ENCODE measurements at places on chromosomes 13 and 19.

DNA sequence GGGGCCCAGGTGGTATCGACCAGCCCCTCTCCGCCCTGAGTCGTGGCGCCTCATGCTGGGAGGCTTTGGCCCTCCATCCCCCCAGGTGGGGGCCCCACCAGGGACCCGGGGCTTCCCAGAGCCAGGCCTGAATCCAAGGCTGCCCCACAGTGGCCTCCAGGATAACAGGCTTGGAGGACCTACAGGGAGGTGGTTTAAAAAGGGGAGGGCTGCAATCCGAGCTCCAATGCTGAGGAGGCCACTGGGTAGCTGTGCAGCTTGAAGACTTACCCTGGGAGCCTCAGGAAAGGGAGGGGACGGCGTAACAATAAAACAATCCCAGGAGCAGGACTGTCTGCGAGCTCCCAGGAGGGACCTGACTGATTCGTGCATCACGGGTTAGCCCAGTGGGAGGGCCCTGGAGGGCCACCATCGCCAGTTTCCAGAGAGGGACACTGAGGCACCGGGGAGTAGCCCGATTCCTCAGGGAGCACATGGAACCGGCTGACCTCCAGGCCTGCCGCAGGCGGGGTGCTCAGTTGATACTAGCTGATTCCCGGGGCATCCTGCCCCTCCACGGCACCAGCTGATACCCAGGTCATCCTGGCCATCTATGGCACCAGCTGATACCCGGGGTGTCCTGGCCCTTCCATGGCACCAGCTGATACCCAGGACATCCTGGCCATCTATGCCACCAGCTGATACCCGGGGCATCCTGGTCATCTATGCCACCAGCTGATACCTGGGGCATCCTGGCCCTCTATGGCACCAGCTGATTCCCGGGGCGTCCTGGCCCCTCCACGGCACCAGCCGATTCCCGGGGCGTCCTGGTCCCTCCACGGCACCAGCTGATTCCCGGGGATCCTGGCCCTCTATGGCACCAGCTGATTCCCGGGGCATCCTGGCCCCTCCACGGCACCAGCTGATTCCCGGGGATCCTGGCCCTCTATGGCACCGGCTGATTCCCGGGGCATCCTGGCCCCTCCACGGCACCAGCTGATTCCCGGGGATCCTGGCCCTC is 3.7 kb upstream of the C2CD4C start:
- no peak for DNase-seq

DNA sequence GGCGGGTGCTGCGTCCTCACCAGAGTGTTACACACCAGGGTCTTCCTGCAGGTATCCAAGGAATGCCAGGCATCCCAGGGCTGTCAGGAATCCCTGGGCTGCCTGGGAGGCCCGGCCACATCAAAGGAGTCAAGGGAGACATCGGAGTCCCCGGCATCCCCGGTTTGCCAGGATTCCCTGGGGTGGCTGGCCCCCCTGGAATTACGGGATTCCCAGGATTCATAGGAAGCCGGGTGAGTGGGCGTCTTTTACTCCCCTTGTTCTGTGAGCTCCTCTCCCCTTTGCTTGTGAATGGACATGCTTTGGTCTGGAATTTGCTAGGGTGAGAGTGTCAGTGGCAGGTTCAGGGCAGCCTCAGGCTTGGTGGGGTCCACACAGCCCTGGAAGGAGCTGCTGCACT is 75.9 kb downstream of the RAB20 start:
- no peak for DNase-seq

DNA sequence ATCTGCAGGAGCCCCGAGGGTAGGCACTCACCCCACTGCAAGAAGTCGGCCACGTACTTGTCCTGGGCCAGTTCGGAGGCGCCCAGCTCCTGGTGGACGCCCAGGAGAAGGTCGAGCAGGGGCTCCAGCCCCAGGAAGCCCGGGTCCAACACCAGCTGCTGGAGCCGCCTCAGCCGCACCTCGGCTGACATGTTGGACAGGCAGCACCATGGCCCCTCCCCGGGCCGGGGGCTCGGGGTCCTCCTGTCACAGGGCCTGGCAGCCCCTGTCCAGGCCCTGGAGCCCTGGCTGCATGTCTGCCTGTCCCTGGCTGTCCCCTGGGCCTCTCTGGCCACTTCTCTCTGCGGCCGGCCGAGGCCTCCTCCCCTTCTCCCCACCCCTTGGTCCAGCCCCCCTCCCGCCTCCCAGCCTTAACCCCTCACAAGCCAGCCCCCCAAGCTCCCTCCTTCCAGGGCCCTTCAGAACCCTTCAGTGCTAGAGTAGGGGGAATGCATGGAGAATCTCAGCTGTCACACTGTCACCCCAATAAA is at the start of gene DMPK:
TSS of gene DMPK (minus strand) at position 329 of the 530 bp plus-strand sequence. CDS start at position 191, 138 bp downstream.
- peak; percentile 53 for DNase-seq

GRCh38 chr13:30869491-30869890 is 36.6 kb upstream of the MEDAG start:
- no peak for DNase-seq

GRCh38 chr13:73059460-73060250 is 850 bp downstream of the KLF5 start:
- peak; percentile 59 for DNase-seq

- DNase-seq: peak; percentile 62
Measured at GRCh38 chr19:18809149-18809868, 18.2 kb upstream of the COMP start.

GRCh38 chr13:26529441-26529840 is 28.0 kb upstream of the WASF3 start:
- peak; percentile 82 for DNase-seq

GRCh38 chr13:44685641-44686040 is 109.5 kb upstream of the TSC22D1 start:
- DNase-seq: no peak

GRCh38 chr19:46533078-46533620 is 37.5 kb upstream of the PNMA8B start:
- DNase-seq: peak; percentile 16

DNA sequence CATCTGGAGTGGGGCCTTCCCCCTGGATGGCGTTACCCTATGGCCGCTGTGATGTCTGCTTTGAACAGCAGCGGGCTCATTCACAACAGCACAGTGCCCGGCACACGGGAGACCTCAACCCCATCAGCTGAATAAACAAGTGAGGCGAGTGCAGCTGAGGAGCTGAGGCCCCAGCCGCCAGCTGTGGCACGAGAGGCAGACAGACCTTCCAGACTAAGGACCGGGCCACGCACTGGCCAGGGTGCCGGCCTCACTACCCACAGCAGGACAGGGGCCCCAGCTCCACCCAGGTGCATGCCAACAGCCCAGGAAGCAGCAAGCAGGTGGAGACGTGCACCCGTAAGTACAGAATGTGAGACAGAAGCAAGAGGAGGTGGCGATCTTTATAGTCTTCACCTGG is 39.6 kb downstream of the STK24 start:
- DNase-seq: no peak

DNA sequence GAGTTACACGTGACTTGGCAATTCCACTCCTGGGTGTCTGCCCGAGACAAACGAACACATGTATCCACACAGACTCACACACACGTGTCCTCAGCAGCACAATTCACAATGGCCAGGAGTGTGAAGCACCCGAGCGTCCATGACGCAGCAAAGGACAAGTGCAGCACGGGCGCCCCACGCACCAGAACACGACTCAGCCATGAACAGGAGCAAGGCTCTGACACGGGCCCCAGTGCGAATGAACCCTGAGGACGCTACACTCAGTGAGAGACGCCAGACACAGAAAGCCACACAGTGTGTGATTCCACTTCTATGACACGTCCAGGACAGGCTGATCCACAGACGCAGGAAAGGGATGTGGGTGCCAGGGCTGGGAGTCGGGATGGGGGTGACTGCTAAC is 36.4 kb downstream of the PIP5K1C start:
- no peak for DNase-seq

GRCh38 chr19:33646306-33646705 is 24.6 kb downstream of the CHST8 start:
- DNase-seq: no peak

GRCh38 chr19:15108145-15108844 is 1.1 kb downstream of the SYDE1 start:
- DNase-seq: peak; percentile 73

GRCh38 chr13:28043224-28043623 is 54.7 kb upstream of the URAD start:
- no peak for DNase-seq

- DNase-seq: peak; percentile 50
Measured at GRCh38 chr13:91805605-91806004, 407.2 kb downstream of the GPC5 start.

DNA sequence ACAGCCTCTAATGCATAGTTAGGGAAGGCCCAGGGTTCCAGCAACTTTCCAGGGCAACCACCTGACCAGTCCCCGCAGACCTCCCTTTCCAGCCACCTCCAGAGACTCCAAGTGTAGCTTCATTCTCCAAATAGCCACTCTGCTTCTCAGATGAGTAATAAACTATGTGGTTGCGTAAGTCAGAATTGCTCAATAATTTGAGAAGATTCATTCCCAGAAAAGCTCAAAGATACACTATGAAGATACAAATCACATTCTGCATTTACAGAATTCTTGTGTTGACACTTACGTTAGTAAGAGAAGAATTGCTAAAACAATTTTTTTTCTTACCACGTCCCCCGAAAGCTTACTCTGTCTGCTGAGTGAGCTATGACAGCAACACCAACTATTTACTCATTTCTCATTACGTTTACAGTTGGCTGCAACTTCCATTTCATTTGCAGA is 8.2 kb upstream of the LATS2 start:
- peak; percentile 88 for DNase-seq

DNA sequence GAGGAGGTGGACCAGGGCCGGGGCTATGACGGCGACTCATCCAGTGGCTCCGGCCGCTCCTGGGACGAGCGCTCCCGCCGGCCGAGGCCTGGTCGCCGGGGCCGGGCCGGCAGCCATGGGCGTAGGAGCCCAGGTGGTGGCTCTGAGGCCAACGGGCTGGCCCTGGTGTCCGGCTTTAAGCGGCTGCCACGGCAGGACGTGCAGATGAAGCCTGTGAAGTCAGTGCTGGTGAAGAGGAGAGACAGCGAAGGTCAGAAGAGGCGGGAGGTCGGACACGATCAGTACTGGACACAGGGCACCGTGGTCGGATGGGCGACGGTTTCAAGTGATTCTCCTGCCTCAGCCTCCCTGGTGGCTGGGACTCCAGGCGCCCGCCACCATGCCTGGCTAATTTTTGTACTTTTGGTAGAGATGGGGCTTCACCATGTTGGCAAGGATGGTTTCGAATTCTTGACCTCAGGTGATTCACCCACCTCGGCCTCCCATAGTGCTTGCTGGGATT is 22.3 kb downstream of the TJP3 start:
- DNase-seq: no peak

GRCh38 chr19:41462497-41462896 is 19.5 kb downstream of the ERICH4 start:
- no peak for DNase-seq

- DNase-seq: no peak
Measured at GRCh38 chr19:56162258-56162657, 13.6 kb upstream of the GALP start.

DNA sequence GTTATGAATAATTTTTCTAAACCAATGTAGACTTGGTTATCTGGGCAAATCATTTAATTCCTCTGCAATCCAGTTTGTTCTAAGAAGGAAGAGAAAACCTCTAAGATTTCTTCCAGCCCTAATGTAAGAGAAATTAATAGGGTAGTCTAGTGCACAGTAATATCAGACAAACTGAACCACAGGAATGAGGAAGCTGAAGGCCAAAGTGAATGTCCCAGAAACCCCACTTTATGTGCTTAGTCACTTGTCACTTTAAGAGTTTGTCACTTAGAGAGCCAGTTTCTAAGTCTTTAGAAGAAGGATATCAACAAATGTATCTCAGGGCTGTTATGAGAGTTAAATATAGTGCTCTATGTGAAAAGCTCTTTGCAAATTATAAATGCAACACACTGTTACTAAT is 750.6 kb downstream of the DIAPH3 start:
- DNase-seq: no peak

DNA sequence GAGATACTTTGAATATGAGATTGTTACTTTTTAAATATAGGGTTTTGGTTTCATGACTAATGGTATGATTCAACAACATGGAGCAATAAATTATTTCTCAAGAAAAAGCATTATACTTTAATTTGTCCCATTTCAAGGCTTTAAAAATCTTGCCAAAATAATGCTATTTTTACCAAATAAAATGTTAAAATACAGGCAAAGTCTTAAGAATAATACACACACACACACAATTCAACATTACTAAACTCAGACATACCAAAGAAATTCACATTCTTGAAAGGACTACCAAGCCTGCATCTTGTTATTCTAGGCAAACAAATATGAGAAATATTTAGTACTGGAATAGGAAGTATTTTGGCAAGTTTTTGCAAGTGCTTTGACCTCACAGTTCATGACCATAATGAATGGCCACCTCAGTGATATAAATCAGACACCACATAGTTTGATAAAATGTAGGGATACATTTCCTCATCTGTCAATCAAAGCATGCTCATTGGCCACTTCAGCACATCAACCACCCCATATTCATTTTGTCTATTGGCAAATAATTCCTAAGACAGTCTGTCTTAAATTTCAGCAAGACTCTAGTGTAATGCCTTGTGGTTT is 107.2 kb downstream of the NALCN start:
- no peak for DNase-seq

All from lung (tissue), 17 donors.